ENCODE measurements at places on chromosomes 5 and 9.

- peak; percentile 62 for DNase-seq
Measured at GRCh38 chr9:111036429-111036789, 1.9 kb downstream of the LPAR1 start.

DNA sequence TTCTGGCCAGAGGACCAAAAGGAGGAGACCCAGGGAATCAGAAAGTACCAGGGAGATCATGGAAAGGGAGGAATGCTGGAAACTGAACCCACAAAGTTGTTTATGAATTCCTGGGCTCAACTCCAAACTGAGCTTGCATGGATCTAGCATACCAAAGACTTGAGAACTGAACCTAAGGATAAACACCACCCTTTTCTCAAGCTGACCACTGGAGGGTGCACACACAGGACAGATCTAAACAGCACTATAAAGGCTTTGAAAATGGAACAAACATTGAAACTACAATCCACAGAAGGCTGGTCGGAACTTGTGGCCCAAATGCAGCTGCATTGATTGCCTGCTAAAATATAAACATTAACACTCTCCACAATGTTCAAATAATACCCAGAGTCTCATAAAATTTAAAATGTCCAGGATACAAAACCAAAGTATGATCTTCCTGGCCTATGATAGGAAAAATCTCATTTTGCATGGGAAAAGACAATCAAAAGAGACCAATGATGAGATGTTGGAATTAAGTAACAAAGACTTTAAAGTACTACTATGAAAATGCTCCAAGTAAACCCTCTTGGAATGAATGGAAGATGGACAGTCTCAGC, 15.6 kb upstream of the IRF1 start:
- DNase-seq: peak; percentile 42

- no peak for DNase-seq
Measured at GRCh38 chr9:121577166-121577565, 74.3 kb upstream of the DAB2IP start.

GRCh38 chr9:137286975-137287383, 9.5 kb downstream of the TOR4A start:
- no peak for DNase-seq

DNA sequence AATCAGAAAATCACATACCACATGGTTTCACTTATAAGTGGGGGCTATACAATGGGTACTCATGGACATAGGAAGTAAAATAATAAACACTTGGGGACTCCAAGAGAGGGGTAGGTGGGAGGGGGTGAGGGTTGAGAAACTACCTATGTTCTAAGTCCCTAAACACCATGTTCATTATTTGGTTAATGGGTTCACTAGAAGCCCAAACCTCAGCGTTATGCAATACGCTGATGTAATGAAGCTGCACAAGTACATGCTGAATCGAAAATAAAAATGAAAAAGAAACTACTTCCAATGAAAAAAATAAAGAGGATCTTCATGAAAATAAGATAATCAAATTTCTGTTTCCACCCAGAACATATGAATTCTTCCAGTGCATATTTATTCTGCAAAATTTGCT, 208.5 kb downstream of the TMEM161B start:
- DNase-seq: no peak

GRCh38 chr9:17824191-17824590, 245.3 kb downstream of the SH3GL2 start:
- no peak for DNase-seq

GRCh38 chr5:17838469-17838868, 204.2 kb downstream of the TAF11L14 start:
- no peak for DNase-seq

DNA sequence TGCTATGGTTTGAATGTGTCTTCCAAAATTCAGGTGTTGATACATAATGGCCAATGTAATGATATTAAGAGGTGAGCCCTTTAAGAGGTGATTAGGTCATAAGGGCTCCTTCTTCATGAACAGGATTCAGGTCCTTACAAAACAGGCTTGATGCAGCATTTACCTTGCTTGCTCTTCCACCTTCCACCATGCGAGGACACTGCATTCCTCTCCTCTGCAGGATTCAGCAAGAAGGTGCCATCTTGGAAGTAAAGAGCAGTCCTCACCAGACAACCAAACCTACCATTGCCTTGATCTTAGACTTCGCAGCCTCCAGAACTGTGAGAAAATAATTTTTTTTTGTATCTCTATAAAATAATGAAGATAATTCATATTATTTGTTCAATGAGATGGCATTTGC, 314.0 kb upstream of the SMARCA2 start:
- no peak for DNase-seq

- no peak for DNase-seq
Measured at GRCh38 chr9:99114846-99115500, 10.1 kb downstream of the TGFBR1 start.

DNA sequence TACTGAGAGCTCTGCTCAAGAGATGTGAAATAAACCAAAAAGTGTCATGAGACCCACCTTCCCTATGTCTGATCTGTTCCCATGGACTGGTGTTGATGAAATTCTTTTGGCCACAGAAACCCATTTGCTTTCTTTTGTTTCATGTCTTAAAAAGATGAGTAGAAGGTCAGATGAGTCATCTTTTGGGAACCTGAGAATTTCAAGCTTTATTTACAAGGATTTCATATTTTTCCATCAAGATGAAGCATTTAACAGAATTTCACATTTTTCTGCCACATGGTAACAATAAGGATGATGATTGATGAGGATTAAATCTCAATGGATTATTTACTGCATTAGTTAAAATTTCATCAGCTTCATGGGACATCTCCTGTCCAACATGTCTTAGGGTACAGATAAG, 337.8 kb downstream of the DEPDC1B start:
- DNase-seq: no peak

GRCh38 chr5:133562554-133562953, 49.8 kb downstream of the FSTL4 start:
- DNase-seq: no peak

- peak; percentile 69 for DNase-seq
Measured at GRCh38 chr5:165525271-165525670, 2019.9 kb downstream of the MAT2B start.

GRCh38 chr5:169176709-169177694, 123.9 kb downstream of the SLIT3 start:
- DNase-seq: no peak

DNA sequence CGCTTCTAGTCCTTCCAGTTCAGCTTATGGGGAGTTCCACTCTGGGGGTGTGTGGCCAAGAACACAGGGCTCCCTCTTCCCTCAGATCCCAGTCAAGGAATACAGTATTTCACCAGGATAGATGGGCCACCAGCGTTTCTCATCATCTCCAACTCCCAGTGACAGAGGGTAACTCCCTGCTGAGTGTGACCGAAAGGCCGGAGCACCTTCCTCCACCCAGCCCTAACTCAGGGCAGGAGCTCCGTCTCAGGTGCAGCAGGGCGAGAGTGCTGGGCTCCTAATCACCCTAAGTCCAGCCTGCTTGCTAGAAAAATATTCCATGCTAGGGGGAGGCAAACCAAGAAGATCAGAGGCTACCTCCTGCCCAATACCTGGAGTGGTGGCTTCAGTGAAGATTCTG, 102.6 kb downstream of the ADAMTS2 start:
- no peak for DNase-seq

GRCh38 chr5:8188874-8189565, 320.1 kb downstream of the MTRR start:
- no peak for DNase-seq

All from inflammatory macrophage treated with lipopolysaccharide for 4 hours (primary cell).